Panc1 (cell line): ENCODE measurements at places on chromosomes 7 and 10.

DNA sequence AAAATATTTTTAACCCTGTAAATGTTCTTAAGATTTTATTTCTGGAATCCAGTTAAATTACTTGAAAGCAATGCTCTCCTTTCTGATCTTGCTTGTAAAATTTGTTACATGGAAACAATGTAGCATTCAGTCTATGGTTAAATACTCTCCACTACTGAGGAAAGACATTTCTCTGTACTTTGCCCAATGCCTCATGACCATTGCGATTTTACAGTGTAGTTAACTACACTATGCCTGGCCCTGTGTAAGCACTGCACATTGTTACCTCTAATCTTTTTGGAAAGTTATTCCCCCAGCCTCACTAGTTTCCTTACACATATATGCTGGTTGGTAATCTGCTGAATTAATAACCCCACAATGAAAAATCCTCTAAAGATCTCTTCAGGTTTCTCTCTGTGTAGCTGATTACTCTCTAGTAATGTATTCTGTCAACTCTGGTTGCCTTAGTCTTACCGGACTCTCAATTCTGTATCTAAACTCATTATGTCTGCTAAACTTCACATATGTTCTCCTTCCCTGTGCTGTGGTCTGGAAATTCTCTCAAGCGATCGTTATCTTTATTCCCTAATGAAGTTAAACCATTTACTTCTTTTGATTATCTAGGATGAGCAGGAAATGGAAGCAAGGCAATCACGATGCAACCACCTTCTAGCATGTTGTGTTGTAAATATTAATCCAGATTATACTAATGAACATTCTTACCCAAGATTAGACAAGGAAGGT is 58.7 kb upstream of the TMEM106B start:
- no peak for DNase-seq

- DNase-seq = no peak
Measured at GRCh38 chr10:24485304-24485703, 238.4 kb downstream of the ARHGAP21 start.

DNA sequence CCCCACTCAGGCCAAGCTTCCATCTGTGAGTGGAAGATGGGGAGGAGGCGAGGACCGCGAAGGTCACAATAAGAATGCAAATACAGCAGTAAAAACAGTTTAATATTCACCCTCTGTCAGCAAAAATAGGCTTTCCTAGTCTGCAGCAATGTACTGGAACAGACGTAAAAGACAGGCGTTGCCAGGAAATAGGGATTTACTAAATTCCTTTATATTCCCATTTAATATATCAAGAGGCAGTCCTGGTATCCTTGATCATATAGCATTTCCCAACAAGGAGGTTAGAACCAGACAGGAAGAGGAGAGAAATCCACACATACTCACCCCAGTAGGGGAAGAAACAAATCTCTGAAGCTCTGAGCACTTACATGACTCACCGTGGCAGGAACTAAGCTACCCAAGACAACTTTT is 1054.9 kb upstream of the C7orf33 start:
- no peak for DNase-seq

DNA sequence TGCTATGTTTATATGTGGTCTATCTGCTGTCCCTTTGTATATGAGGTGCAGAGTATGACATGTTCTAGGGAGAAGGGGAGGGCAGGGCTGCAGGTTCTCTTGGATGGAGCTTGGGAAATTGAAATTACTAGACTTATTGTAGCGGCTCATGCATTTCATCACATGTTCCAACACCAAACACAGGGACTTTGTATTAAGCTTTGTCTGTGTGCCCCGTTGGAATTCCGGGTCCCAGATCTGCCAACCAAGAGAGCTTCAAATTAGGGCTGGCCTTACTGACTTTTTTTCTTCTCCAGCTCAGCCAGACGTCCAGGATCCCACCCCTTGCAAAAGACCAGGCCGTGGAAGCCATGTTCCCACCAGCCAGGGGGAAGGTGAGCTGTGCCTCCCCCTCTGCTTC is 3.4 kb downstream of the ZNF789 start:
- DNase-seq = no peak
